Naive thymus-derived CD8-positive, alpha-beta T cell (primary cell): ENCODE measurements at places on chromosomes 3 and 15. TPM values are rescaled to one million over a fixed set of nuclear protein-coding genes. Genes with fewer than 3 reads are reported as not detected.

Gene ITGA11
- not detected for polyA plus RNA-seq

Gene SLC7A14
- polyA plus RNA-seq, result not detected

Gene PP2D1
- 0.33 TPM for polyA plus RNA-seq

Gene STRA6
- not detected for polyA plus RNA-seq

Gene ONECUT1
- not detected for polyA plus RNA-seq

Gene LRRC34
- 0.29 TPM for polyA plus RNA-seq

Gene TBC1D2B
- 8.1 TPM for polyA plus RNA-seq

Gene WDR72
- not detected for polyA plus RNA-seq
